ENCODE measurements at places on chromosomes 7 and 10.

GRCh38 chr7:26813432-26813831 lies 51.0 kb downstream of the SKAP2 start:
- DNase-seq, result no peak

- no peak for DNase-seq
These were observed 106.4 kb downstream of the CH25H start for GRCh38 chr10:89100680-89101079.

DNA sequence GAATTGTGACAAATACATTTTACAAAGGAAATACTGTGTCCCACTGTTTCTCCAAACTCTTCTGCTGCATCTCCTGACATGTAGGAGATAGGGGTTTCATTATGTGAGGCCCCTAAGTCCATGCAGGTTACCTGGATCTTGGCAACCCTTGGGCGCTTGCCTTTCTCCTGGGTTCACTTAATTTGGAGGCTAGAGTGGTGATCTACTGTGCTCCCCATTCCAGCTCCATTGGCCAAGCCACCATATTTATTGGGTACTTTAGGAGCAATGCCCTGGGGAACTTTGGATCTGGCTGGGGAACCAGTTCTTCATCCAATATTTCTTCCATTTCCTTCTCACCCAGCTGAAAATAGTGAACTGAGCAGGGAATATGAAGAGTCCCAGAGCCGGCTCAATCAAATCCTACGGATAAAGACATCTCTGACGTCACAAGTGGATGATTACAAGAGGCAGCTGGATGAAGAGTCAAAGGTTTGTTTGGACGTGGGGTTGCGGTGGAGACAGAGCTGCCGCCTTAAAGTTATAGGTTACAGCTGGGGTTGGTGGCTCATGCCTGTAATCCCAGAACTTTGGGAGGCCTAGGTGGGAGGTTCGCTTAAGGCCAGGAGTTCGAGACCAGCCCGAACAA lies 18.5 kb downstream of the MYH16 start:
- no peak for DNase-seq

DNA sequence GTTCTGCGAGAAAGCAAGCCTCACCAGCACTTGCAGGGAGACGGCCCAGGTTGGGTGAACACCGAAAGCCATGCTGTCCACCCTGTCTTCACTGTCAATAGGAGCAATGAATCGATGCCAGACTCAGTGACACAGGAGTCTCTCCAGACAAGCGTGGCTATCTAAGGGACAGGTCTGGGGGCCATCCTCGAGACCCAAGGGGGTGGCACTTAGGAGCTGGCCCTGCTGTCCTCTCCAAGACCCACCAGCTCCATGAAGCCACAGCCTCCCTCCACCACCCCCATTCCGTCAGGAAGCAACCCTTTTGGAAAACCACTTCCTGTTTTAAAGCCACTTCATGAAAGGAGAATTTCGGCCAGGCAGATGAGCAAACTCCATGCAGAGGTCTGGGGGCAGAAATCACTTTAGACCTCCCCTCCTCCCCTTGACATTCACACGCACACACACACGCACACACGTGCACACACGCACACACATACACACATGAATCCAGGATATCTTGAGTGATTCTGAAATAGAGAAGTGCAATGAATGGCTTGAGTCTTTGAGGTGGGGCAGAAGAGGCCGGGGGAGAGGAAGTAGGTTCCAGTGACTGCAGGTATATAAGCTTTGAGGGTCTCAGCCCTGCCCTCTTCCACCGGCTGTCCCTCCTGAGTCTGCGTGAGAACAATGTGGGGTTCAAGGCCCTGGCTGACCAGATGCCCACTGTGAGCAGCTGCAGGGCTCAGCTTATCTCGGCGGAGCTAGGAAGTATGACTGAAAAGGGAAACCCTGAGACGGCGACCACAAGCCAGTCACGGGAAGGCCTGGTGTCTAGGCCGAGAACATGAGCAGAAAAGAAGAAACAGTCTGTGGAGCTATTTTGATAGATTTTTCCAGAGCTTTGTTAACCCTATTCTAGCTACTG lies 25.0 kb downstream of the RGS10 start:
- DNase-seq, result no peak

GRCh38 chr10:117631276-117632145 lies 89.0 kb downstream of the EMX2 start:
- no peak for DNase-seq

GRCh38 chr7:51351661-51352060 lies 35.1 kb upstream of the COBL start:
- DNase-seq, result no peak

DNA sequence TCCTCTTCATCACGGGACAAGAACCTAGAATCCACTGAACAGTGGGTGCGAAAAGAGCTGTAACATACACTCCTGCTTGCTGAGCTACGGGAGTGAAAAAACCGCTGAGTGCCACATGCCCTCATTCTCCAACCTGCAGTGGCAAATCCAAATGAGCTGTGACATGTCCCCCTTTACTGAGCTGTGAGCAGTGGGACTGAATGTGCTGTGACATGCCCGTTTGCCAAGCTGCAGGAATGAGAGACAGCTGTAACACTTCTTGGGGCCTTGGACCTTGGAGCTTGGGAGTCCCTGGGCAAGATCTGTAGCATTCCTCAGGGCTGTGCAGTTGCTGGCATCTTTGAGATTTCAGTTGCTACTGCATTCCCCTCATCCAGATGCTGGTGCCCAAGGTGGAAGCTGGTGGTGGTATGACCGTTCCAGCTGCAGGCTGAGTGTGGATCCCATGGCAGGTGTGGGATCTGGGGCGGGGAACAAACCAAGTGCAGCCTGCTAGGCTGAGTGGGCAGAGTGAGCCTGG lies 85.0 kb downstream of the TMEM106B start:
- DNase-seq, result no peak

DNA sequence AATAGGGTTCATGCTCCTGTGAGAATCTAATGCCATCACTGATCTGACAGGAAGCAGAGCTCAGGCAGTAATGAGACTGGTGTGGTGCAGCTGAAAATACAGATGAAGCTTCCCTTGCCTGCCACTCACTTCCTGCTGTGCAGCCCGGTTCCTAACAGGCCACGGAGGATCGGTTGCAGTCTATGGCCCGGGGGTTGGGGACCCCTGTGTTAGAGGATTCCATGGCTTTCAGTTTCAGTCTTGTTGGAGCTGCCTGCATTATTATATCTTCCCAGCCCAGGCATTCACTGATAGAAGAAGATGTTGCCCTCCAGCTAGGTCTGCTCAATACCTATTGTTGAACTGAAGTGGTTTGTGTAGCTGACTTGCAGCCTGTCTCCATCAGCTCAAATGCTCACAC lies 1298.8 kb downstream of the TYW1 start:
- no peak for DNase-seq
